NCI-H2227 treated with DMSO at 0.1 percent for 48 hours (cell line): ENCODE measurements at places on chromosomes 4 and X.

GRCh38 chr4:122762520-122762919 is 30.0 kb downstream of the BBS12 start:
- DNase-seq, result no peak

- DNase-seq, result no peak
These were observed 106.9 kb upstream of the ACSL4 start for GRCh38 chrX:109839694-109840567.

DNA sequence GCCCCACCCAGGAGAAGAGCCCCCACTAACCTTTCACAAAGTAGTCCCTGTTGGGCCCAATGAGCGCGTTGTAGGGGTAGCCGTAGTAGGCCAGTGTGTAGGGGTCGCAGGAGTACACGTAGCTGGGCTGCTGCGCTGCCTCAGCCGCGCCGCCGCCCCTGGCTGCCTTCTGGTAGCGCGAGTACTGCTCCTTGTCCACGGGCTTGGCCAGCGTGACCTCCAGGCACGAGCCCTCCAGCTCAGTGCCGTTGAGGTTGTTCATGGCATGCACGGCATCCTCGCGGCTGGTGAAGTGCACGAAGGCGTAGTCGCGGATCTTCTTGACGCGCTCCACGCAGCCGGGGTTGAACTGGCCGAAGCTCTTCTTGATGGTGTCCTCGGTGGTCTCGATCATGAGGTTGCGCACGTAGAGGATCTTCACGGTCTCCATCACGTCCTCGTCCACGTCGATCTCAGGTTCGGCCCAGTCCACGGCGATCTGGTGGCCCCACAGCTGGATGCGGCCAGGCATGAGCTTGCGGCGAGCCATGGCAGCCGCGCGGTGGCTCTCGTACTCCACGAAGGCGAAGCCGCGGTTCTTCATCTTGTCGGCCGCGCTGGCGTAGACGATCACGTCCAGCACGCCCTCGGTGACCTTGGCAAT is 102.7 kb downstream of the CHRNA9 start:
- DNase-seq, result no peak

DNA sequence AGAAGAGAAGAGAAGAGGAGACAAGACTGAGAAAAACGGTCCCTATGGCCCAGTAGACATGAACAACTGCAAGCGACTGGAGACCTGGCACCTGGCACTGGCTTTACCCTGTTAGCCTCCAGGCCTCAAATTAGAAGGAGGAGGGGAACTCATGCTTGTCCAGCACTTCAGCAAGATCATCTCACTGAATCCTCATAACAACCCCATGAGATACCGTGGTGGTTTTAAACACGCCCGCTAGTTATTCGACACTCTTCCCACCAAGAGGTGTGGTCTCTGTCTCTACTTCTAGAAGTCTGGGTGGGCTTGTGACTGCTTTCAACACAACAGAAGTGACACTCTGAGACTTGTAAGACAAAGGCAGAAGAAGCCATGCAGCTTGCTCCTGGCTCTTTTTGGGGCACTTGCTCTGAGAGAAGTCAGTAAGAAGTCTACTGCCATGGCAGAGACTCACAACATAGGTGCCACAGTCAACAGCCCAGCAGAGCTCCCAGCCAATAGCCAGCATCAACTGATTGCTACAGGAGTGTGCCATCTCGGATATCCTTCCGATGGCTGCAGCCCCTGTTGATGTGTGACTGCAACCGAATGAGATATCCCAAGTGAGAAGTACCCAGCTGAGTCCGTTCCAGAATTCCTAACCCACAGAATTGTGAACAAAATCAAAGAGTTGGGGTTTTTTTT is 34.0 kb upstream of the BCOR start:
- DNase-seq, result no peak

DNA sequence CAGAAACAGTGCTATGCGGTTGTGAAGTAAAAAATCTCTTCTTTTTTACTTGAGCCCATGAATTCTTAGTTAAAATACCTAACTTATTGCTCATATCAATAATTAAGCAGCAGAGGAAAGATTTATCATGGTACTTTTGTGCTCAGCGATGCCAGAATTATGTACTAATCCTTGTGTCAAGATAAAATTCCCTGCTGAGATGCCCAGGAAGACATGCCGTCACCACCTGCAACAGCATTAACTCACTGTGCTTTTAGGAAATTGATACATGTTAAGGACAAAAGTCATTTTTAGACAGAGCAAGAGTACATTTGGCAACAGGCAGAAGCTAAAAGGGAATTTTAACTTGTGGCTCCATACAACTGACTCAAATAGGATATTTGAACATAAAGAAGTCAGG is 138.9 kb downstream of the NPNT start:
- no peak for DNase-seq

DNA sequence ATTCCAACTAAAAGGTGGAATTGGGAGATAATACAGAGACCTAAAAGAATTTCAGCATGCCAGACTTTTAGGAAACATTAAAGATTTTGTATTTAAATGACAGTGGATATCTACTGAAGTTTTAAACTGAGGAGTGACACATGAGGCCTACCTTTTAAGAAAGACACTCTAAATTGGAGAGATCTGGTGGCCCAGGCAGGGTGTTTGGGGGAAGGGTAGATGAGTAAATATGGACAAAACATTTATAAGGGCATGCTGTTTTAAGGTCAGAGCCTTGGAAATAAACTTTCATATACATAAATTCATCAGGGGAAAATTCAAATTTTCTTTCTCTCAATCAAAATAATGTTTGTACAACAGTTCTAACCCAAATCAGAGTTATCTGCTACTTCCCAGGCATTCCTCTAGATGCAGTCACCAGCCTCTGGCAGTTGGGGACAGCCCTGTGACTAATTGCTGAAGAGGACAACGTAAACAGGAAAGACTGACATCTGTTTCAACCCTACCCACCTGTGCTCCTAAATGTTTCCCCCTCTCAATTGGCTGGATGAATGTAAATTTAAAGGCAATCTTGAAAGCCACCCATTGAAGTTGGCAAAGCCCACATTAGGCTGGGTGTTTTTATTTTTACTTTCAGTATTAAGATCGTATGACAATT is 1646.9 kb upstream of the ADGRL3 start:
- DNase-seq, result no peak

DNA sequence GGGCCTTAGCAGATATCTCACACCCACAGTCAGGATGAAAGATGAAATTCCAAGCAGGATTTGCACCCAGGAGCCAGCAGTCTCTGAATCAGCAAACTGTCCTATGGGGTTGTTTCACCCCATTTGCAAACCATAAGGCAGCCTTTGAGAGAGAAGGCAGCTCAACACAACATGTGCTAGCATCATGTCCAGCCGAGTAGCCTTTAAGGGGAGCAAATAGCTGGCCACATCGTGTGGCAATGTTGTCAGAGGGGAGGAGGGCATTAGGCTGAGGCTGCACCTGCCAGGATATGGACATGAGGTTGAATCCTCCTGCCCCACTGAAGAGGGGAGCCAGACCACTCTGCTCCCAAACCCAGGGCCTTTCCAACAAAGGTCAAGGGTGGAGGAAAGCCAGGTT is 20.6 kb upstream of the PJA1 start:
- DNase-seq, result no peak

DNA sequence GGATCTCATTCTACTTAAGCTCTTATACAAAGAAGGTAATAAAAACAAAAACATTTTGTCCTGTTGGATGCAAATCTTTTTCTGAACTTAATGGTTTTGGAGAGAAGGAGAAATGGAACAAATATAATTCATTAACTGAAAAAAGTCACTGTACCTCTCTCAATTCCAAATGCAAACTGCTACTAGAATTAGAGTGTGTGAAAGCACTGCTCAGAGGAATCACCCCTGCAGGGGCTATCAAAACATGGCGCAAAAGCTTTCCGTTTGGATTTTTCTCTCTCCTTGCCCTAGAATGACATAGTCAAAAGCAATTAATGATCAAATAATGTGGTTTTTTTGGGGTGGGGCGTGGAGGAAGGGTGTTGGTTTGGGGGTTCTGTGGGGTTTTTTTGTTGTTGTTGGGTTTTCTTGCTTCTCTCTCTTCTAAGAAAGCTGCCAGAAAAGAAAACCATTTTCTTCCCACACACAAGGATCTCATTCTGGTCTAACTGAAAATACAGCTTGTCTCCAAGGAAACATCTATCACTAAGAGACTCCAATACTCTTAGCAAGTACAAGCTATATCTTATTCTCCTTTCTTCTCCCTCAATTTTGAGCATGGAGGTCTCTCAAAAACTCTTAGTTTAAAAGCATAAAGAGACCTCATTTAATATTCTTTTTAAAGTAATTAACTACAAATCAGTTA is 41.6 kb downstream of the USP46 start:
- no peak for DNase-seq

DNA sequence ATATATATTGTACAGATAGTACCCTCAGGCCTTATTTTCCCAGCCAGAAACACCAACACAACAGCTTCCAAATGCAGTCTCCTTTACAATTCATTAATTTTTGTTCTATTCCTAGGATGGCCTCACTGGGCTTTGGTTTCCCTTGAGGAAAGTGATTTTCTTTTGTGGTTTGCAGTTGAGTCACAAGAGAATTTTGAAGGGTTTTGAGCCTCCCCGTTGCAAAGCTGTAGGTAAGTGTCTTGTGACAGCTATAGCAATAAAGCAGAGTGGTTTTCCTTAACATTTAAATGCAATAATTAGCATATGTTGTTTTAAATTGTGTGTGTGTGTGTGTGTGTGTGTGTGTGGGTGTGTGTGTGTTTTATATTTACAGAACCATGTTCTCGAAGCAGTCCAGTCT is 54.1 kb upstream of the WDR17 start:
- no peak for DNase-seq

DNA sequence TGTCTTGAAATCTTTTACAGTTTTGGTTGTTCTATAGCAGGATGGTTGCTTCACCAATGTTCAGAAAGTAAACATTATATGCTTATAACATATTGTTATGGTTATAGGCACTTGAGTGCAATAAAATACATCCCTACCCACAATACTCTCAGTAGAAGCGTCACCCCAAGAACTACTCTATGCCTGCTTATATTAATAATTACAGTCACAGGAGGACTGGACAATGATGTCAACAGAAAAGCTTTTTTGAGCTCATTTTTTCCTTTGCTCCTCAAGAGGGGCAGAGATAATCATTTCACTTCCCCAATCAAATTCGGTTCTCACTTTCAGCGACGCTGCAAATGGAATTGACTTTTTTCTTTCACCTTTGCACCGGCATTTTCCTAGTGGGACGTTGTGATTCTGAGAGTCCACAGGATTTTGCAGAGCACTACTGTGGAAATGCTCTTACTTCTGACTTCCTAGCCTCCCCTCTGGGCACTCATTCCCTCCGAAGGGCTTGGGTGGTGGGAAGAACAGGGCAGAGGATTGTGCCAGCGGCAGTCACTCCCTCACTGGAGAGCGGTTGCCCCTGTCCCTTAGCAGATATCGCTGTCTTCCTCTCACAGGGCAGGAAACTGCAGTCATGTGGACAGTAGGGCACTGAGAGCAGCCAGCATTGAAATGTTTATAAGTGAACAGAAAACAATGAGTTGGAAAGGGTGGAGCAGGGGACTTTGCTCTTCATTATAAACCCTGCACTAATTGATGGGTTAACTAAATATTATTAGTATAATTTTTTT is 24.9 kb upstream of the SGMS2 start:
- DNase-seq, result no peak

DNA sequence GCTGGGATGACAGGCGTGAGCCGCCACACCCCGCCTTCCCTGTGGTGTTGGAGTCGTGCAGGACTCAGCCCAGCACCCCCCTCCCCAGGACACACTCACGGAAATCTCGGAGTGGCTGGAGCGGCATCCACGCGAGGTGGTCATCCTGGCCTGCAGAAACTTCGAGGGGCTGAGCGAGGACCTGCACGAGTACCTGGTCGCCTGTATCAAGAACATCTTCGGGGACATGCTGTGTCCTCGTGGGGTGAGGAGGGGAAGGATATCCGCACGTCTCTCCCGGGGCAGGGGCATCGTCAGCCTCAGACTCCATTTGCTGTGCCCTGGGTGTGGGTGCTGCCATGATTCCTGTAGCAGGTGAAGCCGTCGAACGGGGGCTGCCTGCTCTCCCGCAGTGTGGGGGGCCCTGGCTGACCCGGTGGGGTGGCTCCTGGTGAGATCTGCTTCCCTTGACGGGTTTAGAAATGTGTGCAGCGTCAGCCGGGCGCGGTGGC is 10.3 kb downstream of the PLCXD1 start:
- no peak for DNase-seq

DNA sequence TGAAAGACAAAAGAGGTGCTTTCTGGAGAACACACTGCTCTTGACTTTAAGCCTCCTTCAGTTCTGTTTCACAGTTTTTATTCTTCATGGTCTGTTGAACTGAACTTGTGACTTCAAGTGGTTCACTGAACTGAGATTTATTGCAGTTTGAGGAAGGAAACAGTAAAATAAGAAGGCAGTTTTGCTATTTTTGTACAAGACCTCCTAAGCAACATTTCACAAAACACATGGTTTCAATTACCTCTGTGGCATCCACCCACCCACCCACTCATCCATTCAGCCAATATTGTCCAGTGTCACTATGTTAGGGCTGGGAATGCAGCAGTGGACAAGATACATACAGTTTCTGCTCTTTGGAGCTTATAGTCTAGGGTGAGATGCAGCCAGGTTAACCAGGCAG is 131.3 kb downstream of the IL1RAPL2 start:
- no peak for DNase-seq

GRCh38 chr4:142565771-142566170 is 280.3 kb downstream of the INPP4B start:
- no peak for DNase-seq

DNA sequence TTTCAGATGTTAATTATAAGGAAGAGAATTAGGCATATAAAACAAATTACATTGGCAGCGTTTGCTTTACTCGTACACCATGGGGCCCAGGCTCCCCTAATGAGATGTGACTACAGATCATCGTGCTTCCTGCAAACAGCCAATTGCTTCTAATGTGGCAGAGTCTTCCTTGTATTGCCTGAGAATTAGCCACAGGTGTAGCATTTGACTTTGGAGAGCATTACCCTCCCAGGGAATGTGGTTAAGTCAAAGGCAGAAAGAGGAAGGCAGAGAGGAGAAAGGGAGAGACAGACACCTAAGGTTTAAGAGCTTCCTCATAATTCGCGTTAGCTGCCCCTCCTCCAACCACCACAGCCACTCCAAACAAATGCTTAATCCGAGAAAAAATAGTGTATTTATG is 97.0 kb downstream of the MID1IP1 start:
- DNase-seq, result peak; percentile 64

DNA sequence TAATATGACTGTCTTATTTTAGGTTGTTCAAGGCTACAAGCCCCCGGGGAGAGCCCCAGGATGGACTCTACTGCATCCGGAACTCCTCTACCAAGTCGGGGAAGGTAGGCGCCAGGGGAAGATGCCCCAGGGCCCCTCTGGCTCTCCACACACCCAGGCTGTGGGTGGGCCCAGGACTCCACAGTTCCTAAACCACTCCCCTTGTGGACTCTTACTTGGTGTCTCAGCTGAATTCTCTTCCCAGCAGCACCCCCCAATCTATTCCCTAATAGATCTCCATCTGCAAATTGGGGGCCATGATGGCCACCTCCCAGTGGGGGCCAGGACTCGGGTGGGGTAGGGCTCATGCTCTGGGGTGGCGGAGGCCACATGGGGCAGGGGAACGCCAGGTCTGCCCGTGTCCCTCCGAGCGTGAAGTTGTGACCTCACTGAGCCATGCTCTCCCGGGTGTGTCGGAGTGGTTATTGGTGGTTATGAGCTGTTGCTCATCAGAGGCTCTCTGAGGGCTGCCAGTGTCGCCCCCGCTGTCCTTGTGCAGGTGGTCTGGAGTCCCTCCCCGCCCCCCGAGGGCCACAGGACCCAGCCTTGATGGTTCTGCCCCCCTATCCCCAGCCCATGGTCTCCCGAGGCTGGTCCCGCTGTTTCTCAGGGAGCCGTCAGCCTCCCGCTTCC is 11.2 kb upstream of the ADD1 start:
- no peak for DNase-seq

- DNase-seq, result no peak
These were observed 818.7 kb upstream of the TENM3 start for GRCh38 chr4:181424362-181425016.
